ENCODE measurements at places on chromosomes 5 and 9. TPM values are rescaled to one million over a fixed set of nuclear protein-coding genes. Genes with fewer than 3 reads are reported as not detected.

DNA sequence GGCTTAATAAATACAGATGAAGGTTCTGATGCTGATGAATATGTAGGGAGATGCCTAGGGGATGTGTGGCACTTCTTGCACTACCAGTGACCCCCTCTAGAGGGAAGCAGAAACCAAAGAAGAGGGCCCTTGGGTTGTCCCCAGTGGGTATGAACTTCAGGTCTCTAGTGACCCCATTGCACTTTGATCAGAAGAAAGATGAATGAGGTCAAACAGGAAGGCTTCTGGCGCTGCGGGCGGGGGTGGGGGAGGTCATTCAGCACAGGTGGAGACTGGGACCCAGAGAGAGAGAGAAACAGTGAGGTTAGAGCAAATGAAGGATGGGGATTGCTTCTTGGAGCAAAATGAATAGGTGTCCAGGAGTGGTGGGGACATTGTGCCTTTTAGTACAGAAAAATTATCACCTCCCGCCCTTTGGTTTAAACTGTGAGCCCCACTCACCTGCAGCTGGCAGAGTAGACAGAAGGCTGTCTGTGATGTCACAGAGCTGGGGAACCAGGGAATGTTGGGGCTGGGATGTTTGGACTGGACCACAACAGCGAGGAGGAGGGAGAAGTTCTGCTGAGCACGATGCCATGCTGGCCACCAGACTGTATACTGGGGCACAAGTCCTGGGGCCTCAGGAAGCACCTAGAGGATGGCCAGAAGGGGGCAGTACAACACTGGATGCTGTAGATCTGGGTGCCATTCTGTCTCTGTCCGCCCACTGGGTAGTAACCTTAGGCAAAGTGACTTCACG, at the start of gene TEX48:
TSS of gene TEX48 (minus strand) at position 599 of the 739 bp plus-strand sequence. CDS start 10,469 bp downstream, outside the sequence.
- H3K4me1 ChIP-seq, result no peaks in the 10 kb centered on the region
- H3K36me3 ChIP-seq, result no peaks in the 10 kb centered on the region
- no peaks in the 10 kb centered on the region for H3K27me3 ChIP-seq
- H3K4me3 ChIP-seq, result no peak within 1 kb of the TSS

SOX30 gene
- 0.42 TPM for total RNA-seq

DNA sequence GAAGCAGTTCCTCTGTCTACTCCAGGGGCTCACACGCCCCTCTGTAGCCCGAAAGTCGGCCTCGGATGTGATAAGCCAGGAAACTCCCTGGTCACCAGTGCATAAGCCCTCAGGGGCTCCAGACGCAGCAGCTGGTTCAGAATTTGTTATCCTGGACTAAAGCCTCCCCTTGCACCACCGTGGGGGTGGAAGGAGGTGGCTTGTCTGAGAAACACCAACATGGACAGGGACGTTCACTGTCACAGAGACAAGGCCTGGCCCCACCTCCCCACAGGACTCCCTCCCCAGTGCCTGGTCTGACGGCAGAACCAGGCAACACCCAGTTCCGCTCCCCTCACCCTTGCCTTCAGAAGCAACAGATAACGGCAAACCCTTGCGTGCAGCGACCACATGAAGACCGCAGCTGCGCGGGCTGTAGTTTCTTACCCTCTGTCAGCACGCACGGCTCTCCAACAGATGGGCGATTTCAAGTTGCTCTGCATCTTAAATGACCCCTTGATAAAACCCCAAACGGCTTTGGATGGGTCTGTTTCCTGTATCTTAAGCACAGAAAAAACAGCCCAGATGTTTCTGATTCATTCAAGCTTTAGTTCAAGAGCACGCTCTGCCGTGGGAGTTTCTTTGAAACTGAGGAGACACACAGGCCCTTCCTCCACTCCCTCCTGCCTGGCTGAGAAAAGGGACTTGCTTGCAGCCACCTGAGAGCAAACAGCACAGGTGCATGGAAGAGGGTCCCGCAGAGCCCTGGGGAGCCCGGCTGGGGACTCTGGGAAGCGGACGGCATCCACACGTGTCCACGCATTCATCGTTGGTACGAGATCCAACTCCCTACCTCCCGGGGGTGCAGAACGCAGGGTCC, 44.7 kb upstream of the NKD2 start:
- H3K27ac ChIP-seq, result no peak overlapping the region
- no peak overlapping the region for H3K4me3 ChIP-seq
- H3K36me3 ChIP-seq, result no peaks in the 10 kb centered on the region

TAF11L10 gene
- total RNA-seq, result not detected

DNA sequence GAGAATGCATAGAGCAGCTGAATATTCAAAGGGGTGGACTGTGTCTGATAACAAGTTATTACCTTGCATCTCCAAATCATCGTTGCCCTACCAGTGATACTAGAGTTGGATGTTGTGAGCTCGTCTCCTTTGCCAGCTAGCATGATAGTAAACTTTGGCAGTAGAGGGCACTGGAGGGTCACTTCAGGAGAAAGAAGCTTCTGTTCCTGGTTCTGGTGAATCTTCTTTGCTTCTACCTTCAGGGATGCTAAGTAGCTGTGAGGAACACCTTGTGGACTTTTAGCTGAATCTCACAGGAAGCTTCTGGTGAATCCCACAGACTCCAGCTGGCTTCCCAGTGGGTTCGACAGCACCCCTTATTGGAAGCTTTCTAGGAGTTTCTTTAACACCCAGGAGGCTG, 626.6 kb upstream of the SGCD start:
- no peak overlapping the region for H3K27ac ChIP-seq
- no peaks in the 10 kb centered on the region for H3K36me3 ChIP-seq
- no peaks in the 10 kb centered on the region for H3K4me1 ChIP-seq
- no peaks in the 10 kb centered on the region for H3K27me3 ChIP-seq
- DNase-seq, result no peak
- no peak overlapping the region for H3K4me3 ChIP-seq

DNA sequence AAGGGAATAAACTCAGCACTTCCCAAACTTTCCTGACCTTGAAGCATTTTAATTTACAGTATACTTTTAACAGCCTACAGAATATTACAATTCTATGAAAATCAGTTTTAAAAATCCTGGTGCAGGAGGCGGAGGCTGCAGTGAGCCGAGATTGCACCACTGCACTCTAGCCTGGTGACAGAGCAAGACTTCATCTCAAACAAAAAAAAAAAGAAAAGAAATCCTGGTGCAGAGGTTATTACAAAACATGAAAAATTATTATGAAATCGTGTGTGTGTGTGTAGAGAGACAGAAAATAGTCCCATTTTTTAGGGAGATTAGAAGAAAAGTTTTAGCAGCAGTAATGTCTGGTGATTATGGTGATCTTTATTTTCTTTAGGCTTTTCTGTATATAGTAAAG, 26.9 kb downstream of the GOLPH3 start:
- H3K27me3 ChIP-seq, result no peaks in the 10 kb centered on the region
- peaks cover 18% of the 10 kb centered on the region for H3K4me1 ChIP-seq
- H3K4me3 ChIP-seq, result no peak overlapping the region

DNA sequence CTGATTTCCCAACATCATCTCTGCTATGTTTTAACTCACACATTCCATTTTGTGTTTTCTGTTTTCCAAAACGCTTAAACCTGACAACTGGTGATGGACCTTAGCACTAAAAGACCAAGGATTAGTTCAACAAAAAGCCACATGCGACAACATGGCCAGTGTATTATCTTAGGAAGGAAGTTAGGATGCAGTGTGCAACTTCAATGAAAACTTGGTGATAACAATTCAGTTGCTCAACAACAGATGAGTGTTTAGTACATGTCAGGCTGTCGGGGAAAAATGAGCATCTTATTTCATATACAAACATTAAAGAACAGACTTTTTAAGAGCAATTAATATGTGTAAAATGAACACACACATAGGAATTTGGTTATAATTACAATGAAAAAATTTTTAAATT, 780.0 kb downstream of the SEMA5A start:
- no peak overlapping the region for H3K27ac ChIP-seq
- no peaks in the 10 kb centered on the region for H3K36me3 ChIP-seq
- no peak overlapping the region for H3K4me3 ChIP-seq
- no peaks in the 10 kb centered on the region for H3K27me3 ChIP-seq
- DNase-seq, result no peak
- H3K4me1 ChIP-seq, result no peaks in the 10 kb centered on the region

MARCOL gene
- 0.27 TPM for total RNA-seq

PCDHGA7 gene
- 0.59 TPM for total RNA-seq

- no peak for DNase-seq
- H3K27ac ChIP-seq, result no peak overlapping the region
- no peaks in the 10 kb centered on the region for H3K27me3 ChIP-seq
- no peak overlapping the region for H3K4me3 ChIP-seq
Observed at GRCh38 chr9:16293610-16294009, 576.9 kb downstream of the BNC2 start.

SQSTM1 gene
- total RNA-seq, result 262 TPM

GRCh38 chr5:147339313-147339712, 104.5 kb downstream of the STK32A start:
- H3K36me3 ChIP-seq, result no peaks in the 10 kb centered on the region
- H3K27ac ChIP-seq, result no peak overlapping the region
- no peaks in the 10 kb centered on the region for H3K27me3 ChIP-seq

- no peaks in the 10 kb centered on the region for H3K4me1 ChIP-seq
- H3K27me3 ChIP-seq, result no peaks in the 10 kb centered on the region
- no peak overlapping the region for H3K27ac ChIP-seq
- no peak for DNase-seq
Observed at GRCh38 chr5:80283360-80283759, 27.5 kb upstream of the SERINC5 start.

- no peaks in the 10 kb centered on the region for H3K27me3 ChIP-seq
- no peak for DNase-seq
- H3K4me1 ChIP-seq, result no peaks in the 10 kb centered on the region
- no peaks in the 10 kb centered on the region for H3K36me3 ChIP-seq
- no peak overlapping the region for H3K27ac ChIP-seq
- no peak overlapping the region for H3K4me3 ChIP-seq
Observed at GRCh38 chr5:14783691-14784090, 87.9 kb downstream of the ANKH start.

PLPPR1 gene
- 0.69 TPM for total RNA-seq

PTGS1 gene
- 6.2 TPM for total RNA-seq

DNA sequence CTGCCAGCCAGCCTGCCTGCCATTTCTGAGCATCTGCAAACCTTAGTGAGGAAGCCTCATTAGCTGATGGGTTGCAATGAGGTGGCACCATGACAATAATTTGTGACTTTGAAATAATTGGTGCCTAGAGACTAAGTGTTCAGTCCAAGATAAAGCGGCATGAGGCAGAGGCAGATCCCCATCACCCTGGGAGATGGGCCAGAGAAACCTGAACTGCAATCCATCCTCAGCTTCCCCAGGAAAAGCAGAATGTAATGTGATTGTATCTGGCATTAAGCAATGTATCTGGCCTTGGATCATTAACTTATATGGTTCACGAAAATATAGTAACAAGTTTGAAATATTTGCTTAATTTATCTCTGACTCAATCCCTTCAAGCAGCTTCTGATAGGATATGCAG, 101.0 kb downstream of the SPOCK1 start:
- no peak for DNase-seq
- H3K27me3 ChIP-seq, result no peaks in the 10 kb centered on the region
- H3K27ac ChIP-seq, result no peak overlapping the region
- no peak overlapping the region for H3K4me3 ChIP-seq
- H3K36me3 ChIP-seq, result no peaks in the 10 kb centered on the region

GRCh38 chr5:132589467-132589866, 32.7 kb downstream of the RAD50 start:
- no peaks in the 10 kb centered on the region for H3K27me3 ChIP-seq
- H3K4me1 ChIP-seq, result no peaks in the 10 kb centered on the region
- no peak overlapping the region for H3K4me3 ChIP-seq
- no peak overlapping the region for H3K27ac ChIP-seq
- peaks cover 16% of the 10 kb centered on the region for H3K36me3 ChIP-seq

ELOVL7 gene
- total RNA-seq, result 25.4 TPM

DNA sequence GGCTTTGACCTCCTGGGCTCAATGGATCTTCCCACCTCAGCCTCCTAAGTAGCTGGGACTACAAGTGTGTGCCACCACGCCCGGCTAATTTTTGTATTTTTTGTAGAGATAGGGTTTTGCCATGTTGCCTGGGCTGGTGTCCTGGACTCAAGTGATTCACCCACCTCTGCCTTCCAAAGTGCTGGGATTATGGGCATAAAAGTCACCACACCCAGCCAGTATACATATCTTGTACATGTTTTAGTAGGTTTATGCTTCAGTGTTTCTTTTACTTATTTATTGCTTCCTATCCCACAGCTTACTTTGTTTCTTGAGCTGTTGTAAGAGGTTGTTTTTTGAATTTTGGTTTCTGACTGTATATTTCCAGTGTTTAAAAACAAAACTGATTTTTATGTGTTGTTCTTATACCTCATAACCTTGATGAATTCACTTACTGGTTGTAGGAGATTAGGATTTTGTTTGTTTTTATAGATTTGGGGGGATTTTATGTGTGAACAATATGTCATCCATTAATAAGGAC, 12.9 kb downstream of the FBXW5 start:
- H3K27ac ChIP-seq, result no peak overlapping the region
- H3K4me1 ChIP-seq, result no peaks in the 10 kb centered on the region
- no peaks in the 10 kb centered on the region for H3K36me3 ChIP-seq
- no peak for DNase-seq

- no peaks in the 10 kb centered on the region for H3K36me3 ChIP-seq
- no peaks in the 10 kb centered on the region for H3K4me1 ChIP-seq
- no peak for DNase-seq
- H3K27ac ChIP-seq, result no peak overlapping the region
- no peak overlapping the region for H3K4me3 ChIP-seq
Observed at GRCh38 chr9:100397529-100398266, 29.2 kb upstream of the MSANTD3 start.

- H3K36me3 ChIP-seq, result no peaks in the 10 kb centered on the region
- no peak overlapping the region for H3K4me3 ChIP-seq
- DNase-seq, result no peak
- H3K4me1 ChIP-seq, result no peaks in the 10 kb centered on the region
Observed at GRCh38 chr5:129781594-129781993, 33.7 kb downstream of the MINAR2 start.

GRCh38 chr9:37775216-37775919, 9.5 kb downstream of the EXOSC3 start:
- no peak overlapping the region for H3K4me3 ChIP-seq
- peaks cover 12% of the 10 kb centered on the region for H3K36me3 ChIP-seq
- DNase-seq, result no peak
- H3K4me1 ChIP-seq, result no peaks in the 10 kb centered on the region

CDKN2B gene
- total RNA-seq, result 57.0 TPM

GRCh38 chr9:134937566-134938345, 20.0 kb upstream of the FCN1 start:
- H3K4me1 ChIP-seq, result no peaks in the 10 kb centered on the region
- no peaks in the 10 kb centered on the region for H3K27me3 ChIP-seq
- H3K27ac ChIP-seq, result no peak overlapping the region
- H3K4me3 ChIP-seq, result no peak overlapping the region

DNA sequence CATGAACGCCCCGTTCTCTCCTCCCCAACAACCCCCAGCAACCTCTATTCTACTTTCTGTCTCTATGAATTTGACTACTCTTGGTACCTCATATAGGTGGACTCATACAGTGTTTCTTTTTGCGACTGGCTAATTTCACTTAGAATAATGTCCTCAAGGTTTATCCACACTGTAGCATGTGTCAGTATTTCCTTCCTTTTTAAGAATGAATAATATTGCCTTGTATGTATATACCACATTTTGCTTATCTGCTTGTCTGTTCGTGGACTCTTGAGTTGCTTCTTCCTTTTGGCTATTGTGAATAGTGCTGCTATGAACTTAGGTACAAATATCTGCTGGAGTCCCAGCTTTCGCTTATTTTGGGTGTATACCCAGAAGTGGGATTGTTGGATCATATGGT, 42.7 kb downstream of the IQGAP2 start:
- no peak overlapping the region for H3K27ac ChIP-seq
- H3K27me3 ChIP-seq, result no peaks in the 10 kb centered on the region
- no peaks in the 10 kb centered on the region for H3K36me3 ChIP-seq

Data from colonic mucosa (tissue), 4 donors.